Activated CD4-positive, alpha-beta memory T cell treated with anti-CD3 and anti-CD28 coated beads, Interleukin-2, amount 10 ng/mL, durations not matched to agents 7 days and 5 days (primary cell): ENCODE measurements at places on chromosomes 3 and 15. TPM values are rescaled to one million over a fixed set of nuclear protein-coding genes. Genes with fewer than 3 reads are reported as not detected.

Gene SETMAR
- total RNA-seq = 5.2 TPM

Gene ASB7
- total RNA-seq = 23.3 TPM

Gene PIK3CB
- total RNA-seq = 14.4 TPM

Gene GABRB3
- total RNA-seq = not detected

Gene TPRG1
- 9.7 TPM for total RNA-seq

Gene GPR176
- 0.13 TPM for total RNA-seq

Gene SMCO1
- not detected for total RNA-seq

Gene DPH3
- total RNA-seq = 19.8 TPM

Gene HTR3E
- total RNA-seq = not detected

Gene XPC
- 34.8 TPM for total RNA-seq

Gene SMAD6
- 0.58 TPM for total RNA-seq

Gene RAB43
- total RNA-seq = 48.1 TPM

Gene ERICH6
- total RNA-seq = 0.38 TPM

Gene KCNAB1
- total RNA-seq = not detected

Gene CTXN2
- not detected for total RNA-seq

Gene ALDH1A2
- total RNA-seq = 0.63 TPM

Gene CEP97
- 22.7 TPM for total RNA-seq

Gene CHDH
- total RNA-seq = 9.0 TPM

Gene SLC22A14
- total RNA-seq = not detected

Gene TGM5
- total RNA-seq = 0.20 TPM

Gene AHSG
- total RNA-seq = not detected

Gene ACKR2
- total RNA-seq = 2.0 TPM

Gene EMC7
- 78.7 TPM for total RNA-seq

Gene RASL12
- not detected for total RNA-seq

Gene MESD
- 34.5 TPM for total RNA-seq
